AG20443 (cell line): ENCODE measurements at places on chromosomes 7 and 10.
A peak's percentile ranks its signal among the peaks of the same experiment; 100 is the strongest.

- DNase-seq = no peak
Observed at GRCh38 chr10:58585435-58585834, 72.8 kb downstream of the BICC1 start.

DNA sequence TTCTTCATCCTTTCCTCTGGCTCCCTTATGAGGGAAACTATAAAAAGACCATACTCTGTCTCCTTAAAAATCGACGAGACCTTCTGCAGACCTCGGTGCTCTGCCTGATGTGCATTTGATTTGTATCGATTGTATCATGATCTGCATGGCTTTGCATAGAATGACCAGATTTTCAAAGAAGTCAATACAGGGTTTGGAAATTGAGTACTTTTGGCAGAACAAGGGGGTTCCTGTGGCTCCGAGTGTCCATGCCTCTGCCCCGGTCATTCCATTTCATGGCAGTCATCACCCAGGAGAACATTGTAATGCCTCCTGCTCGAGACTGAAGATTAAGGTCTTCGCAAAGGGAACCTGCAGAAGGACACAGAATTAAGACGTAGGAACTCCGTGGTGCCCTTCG lies 685 bp downstream of the CASP2 start:
- DNase-seq = peak; percentile 42

- no peak for DNase-seq
Observed at GRCh38 chr10:24453973-24454372, 245.0 kb downstream of the KIAA1217 start.

GRCh38 chr7:112414855-112415490 lies 35.3 kb upstream of the IFRD1 start:
- DNase-seq = peak; percentile 41

- DNase-seq = no peak
Observed at GRCh38 chr10:92829042-92829785, 19.1 kb upstream of the EXOC6 start.

GRCh38 chr10:13758312-13758711 lies 171.5 kb downstream of the PRPF18 start:
- DNase-seq = no peak

DNA sequence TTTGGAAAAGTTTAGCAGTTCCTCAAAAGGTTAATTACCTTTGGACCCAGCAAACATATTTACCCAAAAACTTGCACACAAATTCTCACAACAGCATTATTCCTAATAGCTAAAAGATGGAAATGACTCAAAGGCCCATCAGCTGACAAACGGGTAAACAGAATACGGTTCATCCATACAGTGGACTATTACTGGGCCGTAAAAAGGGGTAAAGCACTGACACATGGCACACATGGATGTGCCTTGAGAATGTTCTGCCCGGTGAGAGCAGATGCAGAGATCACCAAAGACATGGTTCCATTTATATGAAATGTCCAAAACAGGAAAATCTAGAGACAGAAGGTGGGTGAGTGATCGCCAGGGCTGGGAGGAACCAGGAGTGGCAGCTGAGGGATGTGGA lies 95.2 kb upstream of the DNAJB6 start:
- DNase-seq = no peak

DNA sequence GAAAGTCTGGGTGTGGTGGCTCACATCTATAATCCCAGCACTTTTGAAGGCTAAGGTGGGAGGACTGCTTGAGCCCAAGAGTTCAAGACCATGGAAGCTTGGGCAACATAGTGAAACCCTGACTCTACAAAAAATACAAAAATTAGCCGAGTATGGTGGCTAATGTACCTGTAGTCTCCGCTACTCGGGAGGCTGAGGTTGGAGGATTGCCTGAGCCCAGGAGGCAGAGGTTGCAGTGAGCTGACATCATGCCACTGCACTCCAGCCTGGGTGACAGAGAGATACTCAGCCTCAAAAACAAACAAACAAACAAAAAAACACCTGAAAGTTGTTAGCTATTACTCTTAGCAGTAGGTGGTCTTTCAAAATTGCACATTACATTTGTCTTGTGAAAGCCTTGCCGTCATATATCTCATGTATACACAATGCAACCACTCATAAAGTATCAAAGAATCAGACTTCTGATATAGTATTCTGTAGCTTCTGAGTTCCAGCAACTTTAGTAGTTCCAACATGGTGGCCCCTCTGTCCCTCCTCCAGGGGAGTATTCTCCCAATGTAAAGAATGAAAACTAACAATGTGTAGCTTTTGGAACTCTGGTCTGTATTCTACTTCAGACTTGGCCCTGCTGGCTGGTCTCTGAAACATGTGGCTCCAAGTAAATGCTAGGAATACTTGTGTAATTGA lies 101.5 kb downstream of the ZNF92 start:
- DNase-seq = no peak

GRCh38 chr7:40418448-40418847 lies 283.6 kb downstream of the SUGCT start:
- DNase-seq = no peak
